ENCODE measurements at places on chromosomes 7 and 10.

DNA sequence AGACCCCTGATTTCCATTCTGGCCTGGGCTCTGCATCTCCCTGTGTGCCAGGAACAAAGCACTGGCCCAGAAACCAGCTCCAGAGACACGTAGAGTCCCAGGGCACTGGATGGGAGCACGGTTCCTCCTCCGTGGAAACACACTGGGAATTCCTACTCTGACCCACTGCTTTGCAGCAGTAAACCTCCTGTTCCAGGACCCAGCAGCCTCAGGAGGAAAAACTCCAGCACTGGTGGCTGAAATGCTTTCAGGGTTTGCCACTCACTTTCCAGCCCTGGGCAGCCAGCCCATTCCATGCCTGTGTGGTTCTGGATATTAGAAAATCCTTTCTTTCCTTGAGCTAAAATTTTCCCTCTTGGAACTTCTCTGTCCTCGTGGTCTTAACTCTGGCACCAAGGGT lies 58.0 kb downstream of the FAM171A1 start:
- no peak for DNase-seq

DNA sequence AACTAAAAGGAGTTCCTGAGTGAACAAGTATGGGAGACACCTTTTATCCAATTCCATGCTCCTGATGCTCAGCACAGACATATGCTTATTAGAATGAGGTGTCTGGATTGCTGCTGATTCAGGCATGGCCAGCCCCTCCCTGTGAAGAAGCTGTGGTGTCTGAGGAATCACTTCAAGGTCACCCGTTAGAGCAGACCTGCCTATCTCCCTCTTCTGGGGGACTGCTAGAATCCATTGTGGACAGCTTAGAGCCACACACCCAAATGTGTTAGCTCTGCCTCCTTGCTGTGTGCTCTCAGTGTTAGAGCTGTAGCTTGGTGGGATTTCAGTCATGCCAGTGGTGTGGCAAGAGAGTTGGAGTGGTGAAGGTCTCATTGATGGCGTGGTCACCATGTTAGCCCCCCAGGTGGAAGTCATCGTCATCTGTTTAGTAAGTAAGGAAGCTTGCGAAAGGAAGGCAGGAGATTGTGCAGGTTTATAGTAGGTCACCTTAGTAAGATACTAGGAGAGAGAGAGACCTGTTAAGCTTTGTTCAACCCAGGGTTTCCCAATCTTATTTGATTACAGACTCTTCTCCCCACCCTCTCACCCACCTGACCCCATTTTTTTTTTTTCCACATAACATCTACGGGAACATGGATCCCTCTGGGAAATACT lies 12.8 kb downstream of the PRXL2A start:
- DNase-seq, result no peak

DNA sequence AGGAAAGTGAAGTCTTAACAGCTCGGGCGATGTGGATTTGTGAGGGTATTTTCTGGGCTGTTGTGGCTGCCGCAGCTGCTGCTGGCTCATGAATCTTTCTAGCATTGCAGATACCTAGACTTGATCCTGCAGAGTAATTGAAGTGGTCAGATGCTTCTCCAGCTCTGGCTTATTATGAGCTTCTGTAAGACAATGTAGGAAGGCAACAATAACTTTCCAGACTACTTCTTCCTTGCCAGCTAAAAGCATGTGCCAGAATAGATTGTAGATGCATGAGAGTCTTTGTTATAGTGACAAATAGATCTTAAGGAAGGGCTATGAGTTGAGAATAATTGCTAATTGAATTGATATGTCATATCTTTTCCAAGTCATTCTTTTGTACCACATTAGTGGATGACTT lies 461.4 kb upstream of the POT1 start:
- DNase-seq, result no peak

DNA sequence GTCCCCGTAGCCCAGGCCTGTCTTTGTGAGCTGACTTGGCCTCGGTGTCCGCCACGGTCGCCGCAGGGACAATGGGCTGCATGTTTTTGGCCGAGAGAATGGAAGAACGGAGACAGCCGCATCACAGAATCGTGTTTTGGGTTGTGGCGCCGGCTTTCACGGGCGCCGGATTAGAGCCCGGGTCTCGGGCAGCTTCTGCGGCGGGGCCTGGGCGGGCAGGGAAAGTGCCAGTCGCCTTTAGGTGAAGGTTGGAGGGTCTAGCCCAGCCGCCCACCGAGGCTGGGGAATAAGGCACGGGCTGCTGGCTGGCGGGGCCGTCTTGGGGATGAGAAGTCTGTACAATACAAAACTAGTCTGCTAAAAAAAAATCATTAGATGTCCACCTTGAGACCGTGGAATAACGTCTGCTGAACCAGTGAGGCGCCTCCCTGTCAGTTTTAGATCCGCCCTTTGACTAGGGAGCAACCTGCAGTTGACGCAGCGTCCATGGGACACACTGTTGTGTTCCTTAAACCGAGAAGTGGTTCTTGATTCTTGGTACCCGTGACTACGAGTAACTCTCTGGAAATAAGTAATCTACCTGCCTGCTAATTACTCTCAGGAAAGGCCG lies 577 bp downstream of the DNAJB9 start:
- peak; percentile 18 for DNase-seq

- no peak for DNase-seq
Observed at GRCh38 chr7:111096997-111097396, 6.1 kb downstream of the LRRN3 start.

GRCh38 chr10:31340343-31340742 lies 21.3 kb downstream of the ZEB1 start:
- DNase-seq, result no peak

DNA sequence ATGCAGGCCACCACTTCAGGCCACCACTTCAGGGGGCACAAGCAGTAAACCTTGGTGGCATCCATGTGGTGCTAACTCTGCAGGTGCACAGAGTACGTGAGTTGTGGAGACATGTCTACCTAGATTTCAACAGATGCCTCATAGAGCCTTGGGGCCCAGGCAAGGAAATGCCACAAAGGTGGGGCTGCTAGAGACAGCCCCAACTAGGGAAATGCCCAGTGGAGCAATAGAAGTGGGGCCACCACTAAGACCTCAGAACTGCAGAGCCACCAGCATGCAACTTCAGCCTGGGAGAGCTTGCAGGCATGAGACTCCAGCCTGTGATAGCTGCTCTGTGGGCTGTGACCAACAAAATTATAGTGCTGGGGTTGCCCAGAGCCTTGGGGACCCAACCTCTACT lies 107.6 kb downstream of the DNAJC1 start:
- DNase-seq, result no peak

DNA sequence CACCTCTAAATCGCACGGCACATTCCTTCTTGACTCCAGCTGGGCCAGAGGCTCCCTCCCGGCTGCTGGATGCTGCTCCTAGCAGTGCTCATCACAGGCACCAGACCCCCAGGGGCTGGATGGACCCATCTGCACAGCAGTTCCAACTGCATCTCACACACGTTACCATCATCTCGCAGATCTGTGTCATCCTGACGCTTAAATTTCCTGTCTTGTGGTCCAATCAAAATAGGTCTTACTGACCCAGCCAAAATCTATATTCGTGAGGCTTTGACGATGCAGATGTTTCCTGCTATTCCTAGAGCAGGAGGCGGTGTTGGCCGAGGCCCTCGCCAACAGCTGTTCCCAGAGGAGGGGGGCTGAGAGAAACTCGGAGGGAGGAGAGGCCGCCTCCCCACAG lies 108.0 kb downstream of the MKI67 start:
- DNase-seq, result no peak

GRCh38 chr7:6158424-6159096 lies 113.9 kb downstream of the CYTH3 start:
- no peak for DNase-seq

DNA sequence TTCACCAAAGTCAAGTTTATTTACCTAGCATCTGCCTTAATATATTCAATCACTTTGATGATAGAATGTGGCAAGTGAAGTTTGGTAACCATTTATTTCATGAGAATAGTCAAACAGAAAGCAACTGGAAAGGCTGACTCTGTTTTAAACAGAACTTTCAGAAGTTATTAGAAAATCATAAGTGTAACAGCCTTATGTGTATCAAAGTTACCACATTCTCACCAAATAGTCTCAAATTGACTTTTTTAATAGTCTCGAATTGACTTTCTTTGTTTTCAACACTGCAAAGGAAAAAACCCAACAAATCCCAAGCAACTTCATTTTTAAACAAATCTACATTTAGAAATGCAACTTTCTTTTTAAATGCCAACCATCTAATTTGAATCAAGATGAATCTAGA lies 29.5 kb downstream of the NAMPT start:
- DNase-seq, result no peak

DNA sequence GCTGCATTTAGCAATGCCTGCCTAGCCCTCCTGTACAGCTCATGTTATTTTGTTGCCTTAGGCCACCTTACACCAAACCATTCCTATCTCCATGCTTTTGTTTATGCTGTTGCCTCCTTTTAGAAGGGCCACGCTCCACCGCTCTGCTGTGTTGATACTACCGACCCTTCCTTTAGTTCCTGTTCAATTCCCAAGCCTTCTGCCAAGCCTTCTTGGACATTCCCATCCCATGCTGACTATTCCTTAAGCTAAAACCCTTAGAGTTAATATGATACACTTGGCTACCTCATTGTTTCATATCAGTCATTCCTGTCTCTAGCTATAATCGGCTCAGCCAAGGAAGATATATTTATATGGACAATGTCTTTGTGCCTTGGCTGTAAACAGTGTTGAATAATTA lies 705.5 kb downstream of the LRMDA start:
- no peak for DNase-seq

DNA sequence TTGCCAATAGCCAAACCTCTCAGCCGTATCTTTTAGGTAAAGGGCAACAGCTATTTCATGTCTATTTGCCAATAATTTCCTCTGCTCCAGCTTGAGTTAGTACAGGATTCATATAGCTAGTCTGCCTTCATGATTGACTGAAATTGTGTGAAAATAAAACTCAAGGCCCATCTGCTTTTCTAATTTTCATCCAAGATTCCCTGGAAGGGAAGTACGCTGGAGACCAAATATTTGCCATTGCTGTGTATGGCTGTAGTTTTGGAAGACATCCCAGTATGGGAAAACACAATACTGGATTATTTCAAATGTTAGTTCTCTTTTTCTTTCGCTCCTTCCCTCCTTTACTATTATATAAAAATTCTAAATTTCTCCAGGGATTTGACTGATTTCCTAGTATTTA lies 652.4 kb downstream of the CNTNAP2 start:
- DNase-seq, result no peak

DNA sequence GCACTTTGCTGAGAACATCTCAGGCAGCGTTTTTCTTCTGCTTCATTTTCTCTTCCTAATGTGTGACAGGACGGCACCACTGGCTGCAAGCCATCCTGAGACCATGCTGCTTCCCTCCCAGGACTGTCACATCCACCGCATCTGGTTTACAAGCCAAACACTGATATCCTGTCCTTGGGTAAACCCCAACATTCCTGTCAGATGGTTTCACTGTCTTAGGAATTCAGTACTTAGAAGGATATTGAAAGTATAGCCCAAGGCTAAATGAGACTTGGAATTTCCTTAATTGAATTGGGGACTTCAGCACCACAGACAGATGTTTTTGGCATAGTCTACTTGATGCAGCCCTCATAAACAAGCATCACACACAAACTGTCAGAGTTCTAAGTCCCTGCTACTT lies 74.2 kb upstream of the PLXNA4 start:
- no peak for DNase-seq
